ENCODE measurements at places on chromosomes 4 and X.

DNA sequence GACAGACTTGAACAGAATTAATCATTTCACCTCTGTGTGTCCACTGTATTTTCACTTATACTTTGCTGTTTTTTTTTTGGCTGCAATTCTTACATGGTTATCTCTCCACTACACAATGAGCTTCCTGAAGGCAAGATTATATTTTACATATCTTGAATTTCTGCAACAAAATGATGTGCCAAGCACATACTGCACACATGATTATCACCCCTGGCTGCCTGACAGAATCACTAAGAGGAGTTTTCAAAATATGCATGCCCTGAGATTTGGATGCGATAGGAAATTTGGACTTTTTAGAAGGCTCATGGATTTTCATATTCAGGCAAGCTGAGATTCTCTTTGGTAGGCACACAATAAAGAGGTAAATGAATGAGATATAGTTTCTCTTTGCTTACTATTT lies 1162.1 kb upstream of the IGFBP7 start:
- no peak for DNase-seq
- no peaks in the 10 kb centered on the region for H3K36me3 ChIP-seq
- H3K4me1 ChIP-seq: no peaks in the 10 kb centered on the region

GRCh38 chr4:183765251-183765911 lies 106.3 kb downstream of the TRAPPC11 start:
- no peaks in the 10 kb centered on the region for H3K4me1 ChIP-seq
- DNase-seq: no peak
- no peaks in the 10 kb centered on the region for H3K36me3 ChIP-seq
- H3K27me3 ChIP-seq: no peaks in the 10 kb centered on the region

- DNase-seq: no peak
- no peak overlapping the region for H3K4me3 ChIP-seq
- no peak overlapping the region for H3K27ac ChIP-seq
- H3K4me1 ChIP-seq: no peaks in the 10 kb centered on the region
- H3K27me3 ChIP-seq: no peaks in the 10 kb centered on the region
- H3K36me3 ChIP-seq: peaks cover 2% of the 10 kb centered on the region
Measured at GRCh38 chr4:176775338-176775737, 17.4 kb downstream of the VEGFC start.

DNA sequence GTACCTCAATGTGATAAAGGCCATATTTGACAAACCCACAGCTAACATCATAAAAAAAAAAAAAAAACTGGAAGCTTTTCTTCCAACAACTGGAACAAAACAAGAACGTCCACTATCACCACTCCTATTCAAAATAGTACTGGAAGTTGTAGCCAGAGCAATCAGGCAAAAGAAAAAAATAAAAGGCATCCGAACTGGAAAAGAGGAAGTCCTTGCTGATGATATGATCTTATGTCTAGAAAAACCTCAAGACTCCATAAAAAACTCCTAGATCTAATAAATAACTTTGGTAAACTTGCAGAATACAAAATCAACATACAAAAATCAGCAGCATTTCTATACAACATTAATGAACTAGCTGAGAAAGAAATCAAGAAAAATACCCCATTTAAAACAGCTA lies 134.3 kb downstream of the TEX11 start:
- no peak overlapping the region for H3K4me3 ChIP-seq
- H3K27ac ChIP-seq: no peak overlapping the region
- no peaks in the 10 kb centered on the region for H3K36me3 ChIP-seq
- H3K27me3 ChIP-seq: peaks cover 21% of the 10 kb centered on the region
- no peak for DNase-seq

DNA sequence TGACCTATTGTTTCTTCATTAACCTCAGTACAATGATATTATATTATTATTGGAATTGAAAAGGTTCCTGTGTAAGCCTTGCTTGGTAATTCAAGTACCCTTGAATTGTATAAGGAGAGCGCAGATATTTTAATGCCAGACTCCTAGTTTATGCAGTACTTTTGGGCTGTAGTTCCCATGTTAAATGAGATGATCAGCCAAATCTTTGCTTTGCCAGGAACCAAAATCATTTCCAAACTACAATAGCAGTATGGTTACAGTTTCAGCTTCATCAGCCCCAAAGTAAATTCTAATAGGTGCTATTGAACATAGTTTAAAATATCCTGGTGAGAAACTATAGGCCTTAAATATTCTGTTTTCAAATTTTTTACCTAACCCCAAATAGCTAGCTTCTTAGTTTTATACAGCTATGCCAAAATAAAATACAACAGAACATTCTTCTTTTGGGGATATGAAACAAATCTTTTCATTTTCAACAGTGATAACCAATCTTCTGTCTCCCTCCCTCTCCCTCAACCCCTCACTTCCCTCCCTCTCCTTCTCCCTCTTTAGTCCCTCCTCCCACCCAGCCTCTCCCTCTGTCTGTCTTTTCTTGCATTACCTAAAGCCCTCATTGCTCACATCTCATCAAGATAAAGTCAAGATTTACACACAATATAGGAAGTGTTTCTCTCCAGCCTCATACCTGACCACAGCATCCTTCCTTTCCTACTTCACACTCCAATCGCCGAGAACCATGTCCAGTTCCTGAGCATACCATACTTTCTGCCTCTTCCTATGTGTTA lies 190.1 kb downstream of the SHROOM3 start:
- H3K27ac ChIP-seq: no peak overlapping the region
- no peak overlapping the region for H3K4me3 ChIP-seq
- H3K4me1 ChIP-seq: no peaks in the 10 kb centered on the region
- DNase-seq: no peak
- H3K27me3 ChIP-seq: peaks cover 43% of the 10 kb centered on the region

DNA sequence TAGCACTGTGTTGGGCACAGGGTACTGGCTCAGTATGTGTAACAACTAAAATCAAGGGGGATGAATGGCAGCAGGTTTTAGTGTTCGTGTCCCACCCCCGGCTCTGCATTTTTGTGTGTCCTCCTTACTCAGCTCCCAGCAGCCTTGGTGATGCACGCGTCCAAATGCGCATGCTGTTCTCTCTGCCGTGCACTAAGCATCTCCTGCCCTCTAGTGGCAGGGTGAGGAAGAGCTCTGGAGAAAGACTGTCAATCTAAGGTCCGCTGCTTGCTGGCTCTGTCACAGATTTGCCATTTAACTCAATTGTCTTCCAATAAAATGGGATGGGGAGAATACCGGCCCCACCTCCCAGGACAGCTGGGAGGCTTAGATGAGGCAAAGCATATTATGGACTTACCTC lies 61.4 kb downstream of the WFS1 start:
- peaks cover 2% of the 10 kb centered on the region for H3K36me3 ChIP-seq
- H3K4me3 ChIP-seq: no peak overlapping the region
- peaks cover 11% of the 10 kb centered on the region for H3K4me1 ChIP-seq
- H3K27ac ChIP-seq: no peak overlapping the region
- H3K27me3 ChIP-seq: peaks cover 27% of the 10 kb centered on the region

DNA sequence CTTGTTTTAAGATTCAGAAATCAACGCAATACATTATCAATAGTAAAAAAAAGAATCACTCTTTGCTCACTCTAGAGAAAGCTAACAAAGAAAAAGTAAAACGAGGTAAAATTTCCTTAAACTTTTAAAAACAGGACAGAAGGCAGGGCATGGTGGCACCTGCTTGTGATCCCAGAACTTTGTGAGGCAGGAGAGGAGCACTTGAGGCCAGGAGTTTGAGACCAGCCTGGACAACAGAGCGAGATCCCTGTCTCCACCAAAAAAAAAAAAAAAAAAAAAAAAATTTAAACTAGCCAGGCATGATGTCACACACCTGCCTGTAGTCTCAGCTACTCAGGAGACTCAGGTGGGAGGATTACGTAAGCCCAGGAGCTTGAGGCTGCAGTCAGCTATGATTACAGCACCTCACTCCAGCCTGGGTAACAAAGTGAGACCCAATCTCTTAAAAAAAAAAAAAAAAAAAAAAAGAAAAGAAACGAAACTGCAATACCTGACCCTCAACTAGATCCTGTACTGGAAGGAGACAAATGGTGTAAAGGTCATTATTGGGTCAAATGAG lies 3.5 kb downstream of the CCNI start:
- H3K27me3 ChIP-seq: no peaks in the 10 kb centered on the region
- H3K4me1 ChIP-seq: peaks cover 54% of the 10 kb centered on the region
- peaks cover 20% of the 10 kb centered on the region for H3K36me3 ChIP-seq
- no peak overlapping the region for H3K4me3 ChIP-seq
- peak overlapping the region; percentile 82 for H3K27ac ChIP-seq
- DNase-seq: no peak

DNA sequence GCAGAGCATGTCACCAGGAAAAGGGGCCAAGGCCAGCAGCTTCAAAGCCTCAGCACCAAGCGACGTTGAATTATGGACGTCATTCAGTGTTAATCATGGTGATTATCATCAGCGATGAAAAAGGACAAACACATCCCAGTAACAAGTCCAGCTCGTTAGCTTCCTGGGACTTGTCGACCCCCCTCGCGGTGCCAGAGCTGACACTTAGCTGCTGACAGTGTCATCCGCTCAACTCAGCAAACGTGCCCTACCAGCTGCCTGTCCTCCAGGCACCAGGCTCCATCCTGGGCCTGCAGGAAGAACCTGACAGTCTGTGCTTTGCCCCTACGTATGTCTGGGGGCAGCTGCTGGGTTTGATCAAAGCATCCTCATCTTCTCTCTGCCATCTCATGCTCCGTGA lies 137.0 kb upstream of the PSAPL1 start:
- no peaks in the 10 kb centered on the region for H3K4me1 ChIP-seq
- H3K36me3 ChIP-seq: peaks cover 1% of the 10 kb centered on the region
- H3K27me3 ChIP-seq: peaks cover 25% of the 10 kb centered on the region
- H3K4me3 ChIP-seq: no peak overlapping the region
- DNase-seq: no peak
- H3K27ac ChIP-seq: peak overlapping the region; percentile 42

DNA sequence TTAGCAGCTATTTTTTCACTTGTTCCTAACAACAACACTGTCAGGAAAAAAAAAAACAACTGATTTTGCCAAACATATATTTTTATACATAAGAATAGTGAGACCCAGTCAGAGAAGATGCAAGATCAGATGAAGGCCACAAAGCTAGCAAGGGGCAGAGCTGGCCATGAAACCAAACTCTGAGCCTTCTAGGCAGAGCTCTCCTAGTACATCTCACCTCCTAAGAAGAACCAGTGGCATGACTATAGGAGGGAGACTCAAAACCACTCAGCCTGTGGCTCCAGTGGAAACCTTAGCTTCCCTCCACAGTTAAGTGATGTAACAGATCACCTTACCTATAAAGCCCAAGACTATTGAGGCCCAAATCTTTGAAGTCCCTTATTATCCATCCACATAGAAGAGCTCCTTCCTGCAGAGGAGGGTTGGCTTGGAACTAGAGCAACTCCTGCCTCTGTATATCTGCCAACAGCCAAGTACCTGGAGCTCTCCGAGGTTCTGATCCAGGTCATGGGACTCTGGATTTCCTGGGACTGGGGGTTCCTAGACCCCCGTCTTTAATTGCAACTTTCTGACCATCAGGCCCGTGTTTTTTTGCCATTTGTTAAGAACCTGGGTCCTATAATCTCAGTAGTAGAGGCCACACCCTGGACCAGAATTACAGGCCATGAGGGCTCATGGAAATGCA lies 136.5 kb downstream of the SH3KBP1 start:
- H3K27me3 ChIP-seq: no peaks in the 10 kb centered on the region
- H3K4me1 ChIP-seq: peaks cover 71% of the 10 kb centered on the region
- H3K27ac ChIP-seq: peak overlapping the region; percentile 95
- peaks cover 27% of the 10 kb centered on the region for H3K36me3 ChIP-seq
- H3K4me3 ChIP-seq: peak overlapping the region; percentile 76

DNA sequence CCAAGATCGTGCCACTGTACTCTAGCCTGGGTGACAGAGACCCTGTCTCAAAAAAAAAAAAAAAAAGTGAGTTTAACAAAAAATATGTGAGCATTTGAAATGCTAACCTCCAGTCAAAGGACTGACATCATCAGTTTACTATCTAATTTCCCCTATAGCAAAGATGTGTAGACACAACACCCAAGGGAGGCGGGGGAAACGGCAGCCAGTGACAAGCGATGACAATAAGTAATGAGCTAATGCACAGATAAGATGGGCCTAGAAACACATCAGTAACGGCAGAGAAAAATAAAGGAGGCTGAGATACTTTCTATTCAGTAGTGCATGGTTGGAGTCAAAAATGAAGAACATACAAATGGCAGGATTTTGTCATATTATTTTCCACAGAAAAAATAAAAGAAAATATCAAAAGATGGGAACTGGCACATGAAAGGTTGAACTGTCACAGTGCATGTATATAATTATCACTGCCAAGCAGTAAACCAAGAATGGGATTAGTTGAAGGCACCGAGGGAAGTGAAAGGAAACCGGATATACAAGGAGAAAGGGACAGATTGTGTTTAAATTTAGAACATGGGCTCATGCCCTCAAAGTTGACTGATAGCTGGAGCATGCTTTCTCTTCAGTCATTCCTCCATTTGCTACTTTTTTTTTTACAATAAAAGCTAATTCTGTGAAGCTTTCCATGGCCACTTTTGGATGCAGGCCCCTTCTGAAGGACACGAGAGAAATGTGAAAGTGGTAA lies 41.8 kb downstream of the IGFBP7 start:
- DNase-seq: no peak
- no peaks in the 10 kb centered on the region for H3K36me3 ChIP-seq
- H3K27me3 ChIP-seq: peaks cover 27% of the 10 kb centered on the region
- no peaks in the 10 kb centered on the region for H3K4me1 ChIP-seq

- H3K36me3 ChIP-seq: peaks cover 2% of the 10 kb centered on the region
- H3K4me3 ChIP-seq: peak overlapping the region; percentile 92
- H3K4me1 ChIP-seq: peaks cover 5% of the 10 kb centered on the region
- H3K27ac ChIP-seq: peak overlapping the region; percentile 30
- no peak for DNase-seq
Measured at GRCh38 chrX:103464072-103464773, 55.1 kb downstream of the RAB40A start.

GRCh38 chr4:40838742-40839141 lies 89.0 kb downstream of the NSUN7 start:
- H3K36me3 ChIP-seq: no peaks in the 10 kb centered on the region
- H3K27ac ChIP-seq: no peak overlapping the region
- H3K4me1 ChIP-seq: peaks cover 6% of the 10 kb centered on the region
- H3K27me3 ChIP-seq: peaks cover 21% of the 10 kb centered on the region
- no peak overlapping the region for H3K4me3 ChIP-seq
- DNase-seq: no peak

GRCh38 chrX:13700380-13700779 lies 11.5 kb downstream of the RAB9A start:
- peak overlapping the region; percentile 47 for H3K27ac ChIP-seq
- no peaks in the 10 kb centered on the region for H3K27me3 ChIP-seq
- H3K4me1 ChIP-seq: peaks cover 57% of the 10 kb centered on the region

DNA sequence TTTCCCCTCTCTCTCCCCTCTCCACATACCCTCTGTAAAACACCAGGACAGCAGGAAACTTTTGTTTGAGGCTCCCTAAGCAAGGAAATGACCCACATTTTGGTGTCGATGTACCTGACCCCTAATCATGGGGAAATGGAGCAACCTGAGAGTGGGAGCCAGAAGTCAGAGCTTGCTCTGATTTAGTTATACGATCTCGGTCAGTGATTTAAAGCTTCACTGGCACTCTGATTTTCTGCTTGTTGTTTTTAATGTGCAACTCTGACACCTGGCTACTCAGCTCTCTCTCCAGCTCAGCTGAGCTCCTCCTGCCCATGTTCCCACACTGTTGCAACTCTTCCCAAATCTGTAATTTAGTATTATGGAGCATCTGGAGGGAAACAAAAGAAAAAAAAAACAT lies 408.6 kb downstream of the ADAM29 start:
- no peaks in the 10 kb centered on the region for H3K4me1 ChIP-seq
- H3K4me3 ChIP-seq: no peak overlapping the region
- H3K27ac ChIP-seq: no peak overlapping the region
- H3K36me3 ChIP-seq: no peaks in the 10 kb centered on the region
- H3K27me3 ChIP-seq: no peaks in the 10 kb centered on the region
- no peak for DNase-seq
